ENCODE measurements at places on chromosomes 7 and 10.

- peak; percentile 27 for DNase-seq
Measured at GRCh38 chr7:42946627-42946950, 14.4 kb downstream of the MRPL32 start.

- DNase-seq: no peak
Measured at GRCh38 chr10:76119515-76119914, 688.1 kb downstream of the LRMDA start.

GRCh38 chr7:150962553-150963399, 15.3 kb downstream of the KCNH2 start:
- DNase-seq: peak; percentile 57

DNA sequence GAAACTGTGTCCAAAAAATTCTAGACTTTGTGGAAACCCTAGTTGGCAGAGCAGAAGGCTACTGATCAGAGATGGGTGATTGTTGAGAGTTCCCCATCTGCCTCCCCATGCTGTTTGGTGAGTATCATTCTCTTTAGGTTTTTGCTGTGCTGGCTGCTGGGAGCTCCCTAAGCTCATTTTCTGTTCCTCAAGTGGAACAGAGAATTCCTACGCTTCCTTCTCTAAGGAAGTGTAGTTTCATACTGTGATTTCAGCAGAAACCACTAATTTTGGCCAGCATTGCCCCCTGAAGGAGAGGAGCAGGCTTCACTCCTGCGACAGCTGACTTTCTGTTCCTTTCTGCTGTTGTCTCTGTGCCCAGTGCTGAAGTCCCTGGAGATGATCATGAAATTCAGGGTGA, 355.3 kb upstream of the NPVF start:
- no peak for DNase-seq

DNA sequence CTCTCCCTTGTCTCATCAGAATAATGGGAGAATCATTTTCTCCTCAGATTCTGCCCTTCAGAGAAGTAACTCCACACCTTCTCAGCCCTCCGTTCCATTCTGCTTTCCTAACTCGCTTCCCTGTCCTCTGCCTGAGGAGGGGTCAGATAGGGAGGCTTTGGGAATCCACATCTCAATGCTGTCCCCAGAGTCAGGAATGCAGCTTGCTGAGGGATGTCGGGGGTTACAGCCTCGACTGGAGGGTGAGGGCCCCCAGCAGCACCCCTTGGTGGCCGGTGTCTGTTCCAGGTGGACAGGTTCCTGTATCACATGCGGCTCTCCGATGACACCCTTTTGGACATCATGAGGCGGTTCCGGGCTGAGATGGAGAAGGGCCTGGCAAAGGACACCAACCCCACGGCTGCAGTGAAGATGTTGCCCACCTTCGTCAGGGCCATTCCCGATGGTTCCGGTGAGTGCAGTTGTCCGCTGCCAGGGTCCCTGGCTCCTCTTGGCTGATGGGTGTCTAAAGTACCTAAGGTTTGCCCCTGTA, 6.9 kb downstream of the HKDC1 start:
- DNase-seq: no peak

DNA sequence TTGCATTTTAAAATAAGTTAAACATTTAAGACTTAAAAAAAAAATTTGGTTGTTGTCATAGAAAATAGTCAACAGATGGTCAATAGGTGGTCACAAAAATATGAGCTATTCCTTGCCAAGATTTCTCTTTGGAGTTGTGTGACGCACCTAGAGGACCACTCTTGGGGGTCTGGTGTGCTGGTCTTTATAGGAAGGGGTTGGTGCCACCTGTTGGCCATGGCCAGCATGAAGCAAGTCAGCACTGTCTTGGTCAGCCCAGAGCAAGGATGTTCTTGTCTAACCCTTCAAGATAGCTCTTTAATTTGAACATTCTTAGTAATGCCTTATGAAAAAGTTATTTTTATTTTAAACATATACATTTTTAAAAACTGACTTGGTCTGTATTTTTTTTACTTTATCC, 267.9 kb upstream of the CNTNAP2 start:
- DNase-seq: peak; percentile 9

- no peak for DNase-seq
Measured at GRCh38 chr10:28215930-28216329, 86.9 kb downstream of the MPP7 start.

- DNase-seq: peak; percentile 92
Measured at GRCh38 chr10:63515002-63515763, 6.0 kb upstream of the REEP3 start.
